ENCODE measurements at places on chromosomes 2 and 18.
A peak's percentile ranks its signal among the peaks of the same experiment; 100 is the strongest.

DNA sequence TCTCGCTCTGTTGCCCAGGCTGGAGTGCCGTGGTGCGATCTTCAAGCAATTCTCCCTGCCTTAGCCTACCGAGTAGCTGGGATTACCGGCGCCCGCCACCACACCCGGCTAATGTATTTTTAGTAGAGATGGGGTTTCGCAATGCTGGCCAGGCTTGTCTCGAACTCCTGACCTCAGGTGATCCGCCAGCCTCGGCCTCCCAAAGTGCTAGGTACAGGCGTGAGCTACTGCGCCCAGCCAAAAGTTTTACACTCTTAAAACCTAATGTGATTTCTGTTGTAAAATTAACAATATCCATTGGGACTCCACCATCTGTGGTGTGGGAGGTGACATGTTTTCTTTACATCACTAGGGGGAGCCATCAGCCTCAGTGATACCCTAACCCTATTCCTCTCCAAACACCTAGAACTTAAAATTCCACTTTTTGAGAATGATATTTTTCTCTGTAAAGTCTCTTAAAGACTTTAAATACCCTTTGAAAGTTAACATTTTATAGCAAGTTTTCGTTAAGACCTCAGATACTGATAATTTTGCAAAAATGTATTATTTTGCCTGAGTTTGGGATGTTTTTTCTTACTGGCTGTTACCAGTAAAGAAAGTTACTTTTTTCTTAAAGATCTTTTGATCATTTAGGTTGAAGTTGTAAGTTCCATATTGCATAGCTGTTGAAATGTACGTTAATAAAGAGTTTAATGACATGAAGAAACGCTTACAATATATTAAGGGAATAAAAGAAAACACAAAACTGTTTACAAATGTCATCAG is 11.6 kb upstream of the EIF2AK2 start:
- DNase-seq, result no peak

DNA sequence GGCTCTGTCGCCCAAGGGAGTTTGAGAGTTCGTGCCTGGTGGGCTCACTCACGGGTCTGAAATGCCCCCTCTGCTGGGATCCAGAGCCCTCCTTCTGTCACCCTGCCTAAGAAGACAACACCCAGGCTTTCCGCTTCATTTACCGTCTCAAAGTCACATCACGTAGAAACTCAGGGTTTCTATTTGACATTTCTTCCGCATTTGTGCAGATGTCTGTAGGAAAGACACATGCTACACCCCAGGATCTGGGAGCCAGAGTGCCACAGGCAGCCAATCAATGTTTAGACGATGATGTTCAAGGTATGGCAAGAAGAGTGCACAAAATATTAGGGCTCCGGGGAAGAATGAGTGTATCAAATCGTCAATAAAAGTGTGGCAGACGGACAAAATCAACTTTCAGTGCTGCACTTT is 24.4 kb upstream of the ACKR3 start:
- DNase-seq, result no peak

- DNase-seq, result no peak
These were observed 3.0 kb downstream of the DPP4 start for GRCh38 chr2:162071001-162071400.

- DNase-seq, result peak; percentile 31
These were observed at the start of gene SH3RF3 for GRCh38 chr2:109128616-109129355. SH3RF3 (plus strand) TSS chr2:109129205.

- DNase-seq, result no peak
These were observed 316.4 kb downstream of the MYCN start for GRCh38 chr2:16256601-16257321.

DNA sequence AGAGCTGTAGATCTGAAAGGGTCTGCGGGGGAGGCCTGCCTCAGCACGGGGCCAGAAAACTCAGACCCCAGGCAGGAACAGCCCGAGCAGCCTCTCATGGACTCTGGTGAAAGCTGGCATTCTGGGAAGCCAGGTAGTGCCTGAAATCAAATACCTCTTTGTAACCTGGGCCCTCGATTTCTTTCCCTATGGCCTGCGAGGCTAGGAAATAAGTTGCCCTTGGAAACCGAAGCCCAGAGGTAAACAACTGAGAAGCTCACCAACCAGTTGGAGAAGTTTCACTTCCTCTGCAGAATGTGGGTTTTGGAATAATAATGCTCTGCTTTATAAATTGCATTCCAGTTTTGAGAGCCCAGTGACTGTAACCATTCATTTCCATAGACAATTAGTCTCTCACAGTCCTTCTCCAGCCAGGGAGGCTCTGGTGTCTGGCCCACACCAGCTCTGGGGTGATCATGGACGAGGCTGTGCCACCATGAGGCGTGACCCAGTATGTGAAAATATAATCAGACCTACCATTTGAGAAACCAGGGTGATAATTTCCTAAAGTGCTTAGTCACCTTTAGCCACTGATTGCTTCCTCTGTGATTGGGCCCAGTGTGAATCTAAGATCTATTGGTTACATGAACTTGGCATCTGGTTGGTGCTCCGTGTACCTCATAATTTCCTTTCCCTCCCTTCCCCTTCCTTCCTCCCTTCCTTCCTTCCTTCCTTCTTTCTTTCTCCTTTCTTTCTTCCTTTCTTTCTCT is 133.1 kb upstream of the PELI1 start:
- DNase-seq, result no peak

DNA sequence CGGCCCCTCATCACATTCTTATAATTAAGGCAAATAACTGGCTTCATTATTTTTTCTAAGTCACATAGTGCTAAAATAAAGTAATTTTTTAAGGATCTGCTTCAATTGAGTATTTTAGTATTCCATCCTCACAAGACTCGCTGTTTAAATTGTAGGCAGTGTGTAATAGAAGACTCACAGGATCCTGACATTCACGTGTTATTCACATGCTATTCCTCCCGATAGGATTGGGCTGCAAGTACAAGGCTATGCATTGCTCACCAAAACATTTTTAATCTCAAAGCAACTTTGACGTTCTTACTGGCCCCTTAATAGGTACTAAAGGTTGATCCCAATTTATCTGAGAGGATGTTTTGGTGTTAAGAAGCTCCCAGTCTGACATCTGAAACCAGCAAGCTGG is 127.6 kb upstream of the L3MBTL4 start:
- no peak for DNase-seq

DNA sequence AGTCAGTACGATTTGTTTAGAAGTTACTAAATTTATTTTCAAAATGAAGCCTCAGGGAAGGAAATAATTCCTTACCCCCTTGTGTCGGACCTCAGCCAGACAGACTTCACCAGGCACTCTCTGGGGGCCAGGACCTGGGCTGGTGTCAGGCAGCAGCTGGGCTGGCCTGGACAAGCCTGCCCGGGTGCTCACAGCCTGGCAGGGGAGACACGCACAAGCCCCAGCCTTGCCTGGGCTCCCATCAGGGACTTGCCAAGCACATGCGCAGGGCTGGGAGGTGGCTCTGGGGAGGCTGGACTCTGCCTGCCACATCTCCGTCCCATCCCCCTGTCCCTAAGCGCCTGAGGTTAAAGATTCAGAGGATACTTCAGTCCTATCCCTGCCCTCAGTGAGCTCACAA is 56.8 kb upstream of the HS6ST1 start:
- no peak for DNase-seq

- peak; percentile 11 for DNase-seq
These were observed 60.1 kb upstream of the GLI2 start for GRCh38 chr2:120675460-120676130.

DNA sequence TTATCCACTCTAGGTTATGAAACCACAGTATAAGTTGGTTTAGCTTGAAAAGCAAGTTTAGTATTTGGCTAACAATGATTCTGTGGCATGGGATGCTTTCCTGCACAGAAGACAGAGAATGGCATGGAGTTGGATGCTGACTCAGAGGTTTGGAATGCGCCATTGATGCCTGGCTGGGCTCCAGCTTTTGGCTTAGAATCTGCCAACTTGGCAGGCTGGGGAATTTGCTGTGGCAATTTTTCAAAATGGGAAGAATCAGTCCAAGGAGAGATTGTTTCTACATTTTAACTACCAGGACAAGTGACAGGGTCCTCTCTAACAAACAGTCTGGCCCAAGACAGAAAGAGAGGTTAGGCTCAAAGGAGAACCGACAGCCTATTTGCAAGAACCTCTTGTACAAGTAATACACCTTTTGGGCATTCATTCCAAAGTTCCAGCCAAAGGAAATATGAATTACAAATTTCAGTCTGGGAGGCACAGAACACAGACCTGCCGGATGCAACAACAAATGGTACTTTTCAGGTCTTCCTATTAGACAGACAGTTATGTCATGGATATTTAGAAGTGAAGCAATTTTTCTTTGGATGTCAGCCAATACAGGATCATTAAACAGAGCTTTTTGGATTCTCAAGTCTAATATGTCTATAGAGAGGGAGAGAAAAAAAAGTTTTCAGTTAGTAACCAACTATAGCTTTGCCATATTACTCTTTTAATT is 1027.7 kb downstream of the TMEM182 start:
- no peak for DNase-seq

- no peak for DNase-seq
These were observed 101.8 kb upstream of the MAP2 start for GRCh38 chr2:209322041-209322440.

Measured in activated naive CD4-positive, alpha-beta T cell (primary cell).